Aortic smooth muscle cell (primary cell): ENCODE measurements at places on chromosomes 5 and 9. TPM values are rescaled to one million over a fixed set of nuclear protein-coding genes. Genes with fewer than 3 reads are reported as not detected.

Gene LRRC70
- 0.93 and 1.3 TPM in 2 replicates for total RNA-seq

Gene TRPM6
- total RNA-seq, result not detected in 2 replicates

Gene RASGRF2
- total RNA-seq, result 2.0 and 2.7 TPM in 2 replicates

Gene MEIKIN
- 0.06 TPM in 1 of 2 replicates, not detected in the other for total RNA-seq

Gene SPATA31C1
- not detected in 2 replicates for total RNA-seq

Gene FAM221B
- not detected in 2 replicates for total RNA-seq

Gene PIP5KL1
- total RNA-seq, result 0.66 and 0.81 TPM in 2 replicates

Gene PCDHGB3
- total RNA-seq, result 5.7 and 8.4 TPM in 2 replicates

Gene ANXA1
- total RNA-seq, result 1,496 and 1,599 TPM in 2 replicates

Gene PCDHB11
- 0.44 and 0.53 TPM in 2 replicates for total RNA-seq

Gene IFT74
- total RNA-seq, result 16.0 and 17.0 TPM in 2 replicates
